ENCODE measurements at places on chromosomes 4 and X.

DNA sequence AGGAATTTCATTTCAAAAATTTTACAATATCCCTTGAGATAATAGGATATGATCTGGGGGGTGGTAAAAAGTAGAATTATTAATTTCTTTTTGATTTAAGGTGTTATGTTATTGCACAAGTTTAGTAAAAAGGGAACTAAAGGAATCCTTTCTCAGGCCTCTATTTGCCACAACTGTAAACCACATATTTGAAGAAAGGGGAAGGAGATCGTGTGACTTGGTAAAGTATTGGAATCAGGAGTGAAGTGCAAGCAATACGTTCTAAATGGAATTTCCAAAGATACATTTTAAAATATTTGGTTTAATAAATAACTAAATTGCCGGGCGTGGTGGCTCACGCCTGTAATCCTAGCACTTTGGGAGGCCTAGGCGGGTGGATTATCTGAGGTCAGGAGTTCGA is 35.3 kb upstream of the SCRG1 start:
- DNase-seq: no peak

DNA sequence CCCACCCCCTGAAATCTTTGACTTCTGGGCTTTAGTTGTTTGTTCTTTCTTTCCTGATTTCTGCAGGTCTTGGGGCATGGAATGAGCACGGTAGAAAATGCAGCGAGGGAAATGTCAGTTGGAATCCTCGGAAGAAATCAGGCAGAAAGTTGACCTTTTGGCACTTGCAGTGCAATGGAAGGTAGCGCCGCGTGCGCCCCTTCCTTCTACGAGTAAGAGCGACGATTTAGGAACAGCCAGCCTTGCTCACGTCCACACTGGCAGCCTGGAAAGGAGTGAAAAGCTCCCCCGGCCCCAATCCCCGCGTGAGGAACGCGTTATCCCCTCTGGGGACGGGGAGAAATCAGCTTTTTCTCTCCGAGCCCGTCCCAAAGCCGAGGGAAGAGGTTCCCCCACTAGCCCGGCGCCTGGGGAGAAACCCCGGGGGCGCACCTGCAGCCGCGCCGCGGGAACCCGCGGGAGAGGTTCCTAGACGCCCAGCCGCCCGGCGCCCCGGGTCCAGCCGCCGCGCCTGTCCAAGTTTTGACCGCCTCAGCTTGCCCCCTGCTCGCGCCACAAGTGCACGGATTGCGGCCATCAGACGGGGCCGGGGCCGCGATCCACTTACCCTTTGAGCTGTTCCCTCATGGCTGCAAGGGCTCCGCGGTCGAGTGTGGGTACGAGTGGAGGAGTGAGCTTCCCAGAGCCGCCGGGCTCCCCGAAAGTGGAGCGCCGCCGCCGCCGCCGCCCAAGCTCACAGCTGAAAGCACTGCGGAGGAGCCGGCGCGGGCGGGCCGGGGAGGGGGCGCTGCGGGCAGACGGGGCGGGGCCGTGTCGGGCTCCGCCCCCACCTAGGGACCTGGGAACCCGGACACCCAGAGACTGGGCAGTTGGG is 194.6 kb upstream of the FTHL17 start:
- peak; percentile 19 for DNase-seq

- DNase-seq: no peak
These were observed 377.8 kb upstream of the PRKX start for GRCh38 chrX:4091046-4091760.

- DNase-seq: peak; percentile 94
These were observed 240.6 kb downstream of the AFAP1 start for GRCh38 chr4:7699031-7699430.

DNA sequence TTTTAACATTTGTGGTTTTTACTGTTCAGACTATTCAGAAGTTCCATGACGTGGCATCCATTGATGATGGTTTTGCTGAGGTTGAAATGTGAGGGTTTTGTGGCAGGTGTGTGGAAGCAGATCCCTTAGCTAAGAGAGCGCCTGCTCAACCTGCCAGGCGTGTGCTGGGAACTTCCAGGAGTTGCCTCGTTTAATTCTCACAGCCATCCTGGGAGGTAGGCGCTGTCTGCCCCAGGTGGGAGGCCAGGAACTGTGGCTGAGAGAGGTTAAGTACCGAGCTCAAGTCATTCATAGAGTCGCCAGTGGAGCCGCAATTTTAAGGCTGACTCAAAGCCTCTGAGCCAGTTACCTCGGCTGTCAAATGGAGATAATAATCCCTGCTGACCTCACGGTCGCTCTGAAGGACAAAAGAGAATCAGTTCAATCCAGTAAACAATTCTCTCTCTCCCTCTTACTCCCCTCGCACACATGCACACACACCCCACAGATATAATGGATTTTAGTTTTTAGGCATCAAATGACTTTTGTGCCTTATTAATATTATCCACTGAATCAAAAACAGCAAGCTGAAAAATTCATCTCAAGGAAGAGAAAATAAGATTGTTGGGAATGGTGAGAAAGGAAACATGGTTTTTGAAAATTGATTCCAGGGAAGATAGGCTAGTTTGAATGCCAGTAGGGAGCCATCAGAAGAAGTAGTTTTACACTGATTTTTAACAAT is 171.3 kb downstream of the PTTG2 start:
- no peak for DNase-seq

DNA sequence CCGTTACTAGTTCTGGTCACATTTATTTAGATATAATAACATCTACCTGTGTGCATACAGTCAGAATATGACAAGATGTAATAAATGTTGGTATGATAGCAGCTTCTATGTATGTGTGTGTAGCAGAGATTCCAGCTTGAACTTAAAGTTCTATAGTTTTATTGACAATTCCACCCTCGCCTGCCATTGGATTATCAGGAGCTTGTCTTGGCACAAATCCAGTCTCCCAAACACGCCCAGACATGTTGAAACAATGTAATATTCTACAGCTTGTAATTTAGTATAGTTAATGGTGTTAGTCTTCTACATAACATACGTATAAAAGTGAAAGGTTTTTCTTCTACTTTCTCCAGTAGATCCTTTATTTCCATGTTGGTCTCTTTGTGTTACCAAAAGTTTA is 44.4 kb downstream of the BBS12 start:
- DNase-seq: peak; percentile 60

GRCh38 chr4:118326585-118326984 is 26.2 kb downstream of the PRSS12 start:
- no peak for DNase-seq

DNA sequence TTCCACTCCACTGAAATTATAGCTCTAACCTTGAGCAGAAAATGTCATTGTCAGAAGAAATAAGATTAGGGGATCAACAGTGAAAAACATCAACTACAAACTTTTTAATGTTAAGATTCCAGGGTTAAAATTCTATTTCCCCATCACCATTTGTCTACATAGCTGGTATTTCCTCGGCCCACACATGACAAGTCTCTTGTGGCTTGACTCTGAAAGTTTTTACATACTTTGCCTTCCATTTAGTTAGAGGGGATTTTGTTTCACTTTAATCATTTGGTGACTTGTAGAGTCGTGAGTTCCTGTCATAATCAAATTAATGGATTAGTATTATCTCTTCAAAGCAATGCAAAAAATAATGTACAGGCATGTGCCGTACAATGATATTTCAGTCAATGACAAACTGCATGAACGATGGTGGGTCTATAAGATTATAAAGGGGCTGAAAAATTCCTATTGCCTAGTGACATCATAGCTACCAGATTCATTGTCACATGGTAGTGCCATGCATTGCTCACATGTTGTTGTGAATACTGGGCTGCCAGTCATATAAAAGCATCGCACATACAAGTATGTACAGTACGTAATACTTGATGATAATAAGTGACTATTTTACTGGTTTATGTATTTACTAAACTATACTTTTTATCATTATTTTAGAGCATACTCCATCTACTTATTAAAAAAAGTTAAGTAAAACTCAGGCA is 72.0 kb downstream of the ING2 start:
- DNase-seq: peak; percentile 31

Data from fibroblast of skin of abdomen (primary cell).